Caco-2 (cell line): ENCODE measurements at places on chromosomes 7 and 10. TPM values are rescaled to one million over a fixed set of nuclear protein-coding genes. Genes with fewer than 3 reads are reported as not detected.

DNA sequence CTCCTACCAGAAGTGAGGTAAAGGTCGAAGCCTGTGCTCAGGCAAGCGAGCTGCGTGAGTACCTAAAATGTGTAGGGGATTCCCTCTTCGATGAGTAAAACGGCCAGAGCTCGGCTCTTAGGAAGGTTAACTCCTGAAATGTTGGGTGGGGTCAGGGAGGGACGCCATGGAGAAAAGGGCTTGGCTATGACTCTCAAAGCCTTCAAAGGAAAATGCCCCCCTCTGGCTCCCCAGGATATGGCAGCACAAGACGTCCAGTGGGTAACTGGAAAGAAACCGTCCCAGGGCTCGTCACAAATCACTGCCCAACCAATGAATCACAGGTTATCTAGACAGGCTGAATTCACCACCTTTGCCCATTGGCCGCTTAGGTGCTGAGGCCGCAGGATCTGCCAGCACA is 58.0 kb downstream of the CALML3 start:
- H3K4me1 ChIP-seq, result peaks cover 39% of the 10 kb centered on the region
- H3K27ac ChIP-seq, result peak overlapping the region; percentile 41
- H3K4me3 ChIP-seq, result no peak overlapping the region

GRCh38 chr10:21978191-21978862 is 25.2 kb downstream of the DNAJC1 start:
- no peaks in the 10 kb centered on the region for H3K4me1 ChIP-seq
- H3K36me3 ChIP-seq, result no peaks in the 10 kb centered on the region
- no peaks in the 10 kb centered on the region for H3K27me3 ChIP-seq
- no peak for DNase-seq

- no peaks in the 10 kb centered on the region for H3K27me3 ChIP-seq
- no peaks in the 10 kb centered on the region for H3K4me1 ChIP-seq
- no peak overlapping the region for H3K27ac ChIP-seq
- DNase-seq, result peak; percentile 28
- H3K36me3 ChIP-seq, result no peaks in the 10 kb centered on the region
These were observed 485.1 kb upstream of the KLF6 start for GRCh38 chr10:4270116-4270515.

GRCh38 chr7:95389516-95389915 is 6.7 kb downstream of the PON3 start:
- no peaks in the 10 kb centered on the region for H3K4me1 ChIP-seq
- H3K27me3 ChIP-seq, result no peaks in the 10 kb centered on the region
- no peaks in the 10 kb centered on the region for H3K36me3 ChIP-seq
- no peak overlapping the region for H3K4me3 ChIP-seq
- H3K27ac ChIP-seq, result no peak overlapping the region

DNA sequence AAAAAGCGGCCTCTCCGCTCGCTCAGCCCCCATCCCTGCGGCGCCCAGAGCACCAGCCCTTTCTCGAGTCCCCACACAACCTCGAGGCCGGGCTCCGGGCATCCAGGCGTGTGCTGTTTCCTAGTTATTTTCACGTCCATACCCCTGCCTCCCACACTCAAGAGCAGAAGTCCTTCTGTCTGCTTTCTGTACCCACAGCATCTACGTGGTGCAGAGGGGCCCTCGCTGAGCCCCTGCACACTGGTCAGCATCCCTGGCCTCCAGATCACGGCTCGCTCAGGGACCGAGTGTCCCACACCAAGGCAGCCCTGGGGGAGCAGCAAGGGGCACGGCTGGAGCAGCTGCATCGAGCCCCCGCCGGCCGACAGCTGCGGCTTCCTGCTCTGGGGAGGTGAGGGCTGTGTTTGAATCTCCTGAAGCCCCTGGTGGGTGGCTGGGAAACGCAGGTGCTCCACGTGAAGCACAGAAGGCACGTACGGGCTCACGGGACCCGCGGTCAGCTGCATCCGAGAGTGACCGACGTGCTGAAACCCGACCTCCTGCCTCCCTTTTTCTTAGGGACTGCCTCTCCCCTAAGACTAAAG is 333.1 kb downstream of the DNAJB6 start:
- no peaks in the 10 kb centered on the region for H3K27me3 ChIP-seq
- no peak overlapping the region for H3K27ac ChIP-seq
- DNase-seq, result peak; percentile 17
- H3K4me3 ChIP-seq, result no peak overlapping the region

DNA sequence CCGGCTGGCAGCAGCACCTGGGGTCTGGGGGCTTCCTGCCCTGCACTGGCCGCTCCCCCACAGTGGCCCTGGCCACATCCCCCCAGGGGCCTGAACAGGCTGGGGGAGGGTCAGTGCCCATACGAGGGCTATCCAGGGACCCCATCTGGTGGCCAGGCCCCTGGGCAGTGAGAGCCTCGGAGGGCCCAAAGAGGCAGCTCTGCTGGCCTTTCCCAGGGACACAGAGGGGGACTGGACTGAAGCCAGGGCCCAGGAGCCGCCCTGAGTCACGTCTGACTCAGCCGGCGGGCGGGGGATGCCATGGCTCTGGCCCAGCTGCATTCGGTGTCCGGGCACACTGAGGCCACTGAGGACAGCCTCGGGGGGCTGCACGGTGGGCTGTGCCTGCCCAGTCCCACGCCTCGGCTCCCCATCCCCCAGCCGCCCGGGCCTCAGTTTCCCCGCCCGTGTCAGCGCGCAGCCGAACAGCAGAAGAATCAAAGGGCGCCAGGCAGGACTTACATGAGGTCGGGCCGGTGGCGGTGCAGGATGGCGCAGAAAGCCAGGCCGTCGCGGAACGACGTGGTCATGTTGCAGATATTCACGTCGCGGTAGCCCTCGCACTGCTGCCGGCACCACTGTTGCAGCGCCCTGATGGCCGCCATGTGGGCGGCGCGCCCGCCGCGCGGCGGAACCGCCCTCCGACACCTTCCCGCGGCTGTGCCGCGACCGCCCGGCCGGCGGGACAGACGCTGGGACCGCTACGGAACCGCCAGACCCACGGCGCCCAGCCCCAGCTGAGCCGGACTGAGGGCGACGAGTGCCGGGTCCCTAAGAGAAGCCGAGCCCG is at the start of gene MICALL2:
TSS of gene MICALL2 (minus strand) at position 788 of the 829 bp plus-strand sequence. CDS start at position 644, 144 bp downstream.
- no peaks in the 10 kb centered on the region for H3K27me3 ChIP-seq
- H3K27ac ChIP-seq, result no peak within 1 kb of the TSS
- no peaks in the 10 kb centered on the region for H3K36me3 ChIP-seq
- H3K4me3 ChIP-seq, result peak within 1 kb of the TSS; percentile 91

DNA sequence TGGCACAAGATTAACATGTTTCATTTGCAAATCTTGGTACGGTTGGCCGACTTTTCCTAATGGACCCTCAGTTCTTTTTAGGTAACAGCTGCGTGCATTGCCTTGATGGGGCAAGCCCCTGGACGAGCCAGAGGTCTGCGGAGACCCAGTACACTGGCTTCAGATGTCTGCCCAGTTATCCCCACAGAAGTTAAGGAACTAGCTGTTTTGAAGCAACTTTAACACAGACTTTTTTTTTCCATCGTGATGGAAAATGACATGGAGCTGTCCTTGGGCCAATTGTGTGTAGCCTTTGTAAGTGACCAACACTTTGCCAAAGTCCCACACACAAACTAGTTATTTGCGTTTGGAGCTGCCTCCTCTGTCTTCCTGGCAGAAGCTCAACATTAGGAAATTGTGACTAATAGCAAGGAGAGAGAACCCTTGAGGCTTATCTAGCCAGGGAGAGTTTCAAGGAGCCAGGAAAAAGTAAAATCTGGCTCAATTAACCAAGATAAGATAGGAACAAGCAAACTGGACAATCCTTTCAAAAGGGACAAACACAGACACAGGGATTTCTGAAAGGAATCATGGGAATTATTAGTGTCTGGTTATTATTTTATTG is 99.6 kb upstream of the BMPER start:
- no peak overlapping the region for H3K4me3 ChIP-seq
- DNase-seq, result no peak
- H3K27ac ChIP-seq, result no peak overlapping the region
- no peaks in the 10 kb centered on the region for H3K27me3 ChIP-seq
- peaks cover 13% of the 10 kb centered on the region; the same call in 1 of the 2 replicates for H3K4me1 ChIP-seq

DNA sequence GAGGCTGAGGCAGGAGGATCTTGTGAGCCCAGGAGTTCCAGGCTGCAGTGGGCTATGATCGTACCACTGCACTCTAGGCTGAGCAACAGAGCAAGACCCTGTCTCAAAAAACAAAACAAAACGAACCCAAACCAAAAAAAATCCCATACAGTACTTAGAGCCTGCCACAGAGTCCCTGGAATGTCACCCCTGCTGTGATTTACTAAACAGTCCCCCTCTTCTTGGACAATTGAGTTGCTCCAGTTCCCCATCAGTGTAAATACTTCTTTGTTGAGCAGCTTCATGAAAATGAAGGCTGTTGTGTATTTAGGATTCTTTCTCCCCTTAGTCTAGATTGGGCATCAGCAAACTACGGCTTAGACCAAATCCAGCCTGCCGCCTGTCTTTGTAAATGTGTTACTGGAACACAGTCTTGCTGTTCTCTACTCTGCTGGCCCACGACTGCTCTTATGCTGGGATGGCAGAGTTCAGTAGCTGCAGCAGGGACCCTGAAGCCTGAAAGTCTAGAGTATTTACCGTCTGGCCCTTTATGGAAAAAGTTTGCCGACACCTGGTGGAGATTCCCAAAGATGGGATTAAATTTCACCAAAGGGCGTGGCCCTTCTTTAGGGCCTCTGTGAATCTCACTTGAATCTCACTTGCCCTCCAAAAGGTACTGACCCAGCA is 57.8 kb downstream of the PALD1 start:
- H3K36me3 ChIP-seq, result no peaks in the 10 kb centered on the region
- no peak overlapping the region for H3K27ac ChIP-seq
- H3K4me1 ChIP-seq, result no peaks in the 10 kb centered on the region
- H3K4me3 ChIP-seq, result no peak overlapping the region

The COL28A1 gene
- 6.2 and 7.3 TPM in 2 replicates for total RNA-seq
